ENCODE measurements at places on chromosomes 12 and 14.

DNA sequence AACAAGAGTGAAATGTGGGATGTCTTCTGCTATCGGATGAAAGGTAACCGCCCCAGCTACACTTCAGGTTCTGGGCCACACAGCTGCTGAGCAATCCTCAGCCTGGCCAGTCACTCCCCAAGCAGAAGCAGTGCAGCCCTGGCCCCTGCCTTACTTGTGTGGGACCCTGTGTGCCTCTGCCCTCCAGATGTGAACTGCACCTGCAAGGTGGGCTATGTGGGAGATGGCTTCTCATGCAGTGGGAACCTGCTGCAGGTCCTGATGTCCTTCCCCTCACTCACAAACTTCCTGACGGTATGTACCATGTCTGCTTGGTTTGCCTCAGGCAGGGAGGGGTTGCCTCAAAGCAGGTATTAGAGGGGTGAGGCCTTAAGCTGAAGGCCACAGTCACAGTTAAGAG, 85.6 kb downstream of the NT5DC3 start:
- DNase-seq, result no peak

- no peak for DNase-seq
These were observed 11.6 kb downstream of the OXA1L start for GRCh38 chr14:22778084-22778483.

GRCh38 chr14:34258318-34258717, 203.7 kb downstream of the SPTSSA start:
- no peak for DNase-seq

- DNase-seq, result no peak
These were observed 21.1 kb upstream of the CATSPERB start for GRCh38 chr14:91752961-91753360.

- DNase-seq, result no peak
These were observed 19.7 kb upstream of the DIABLO start for GRCh38 chr12:122245553-122245952.

DNA sequence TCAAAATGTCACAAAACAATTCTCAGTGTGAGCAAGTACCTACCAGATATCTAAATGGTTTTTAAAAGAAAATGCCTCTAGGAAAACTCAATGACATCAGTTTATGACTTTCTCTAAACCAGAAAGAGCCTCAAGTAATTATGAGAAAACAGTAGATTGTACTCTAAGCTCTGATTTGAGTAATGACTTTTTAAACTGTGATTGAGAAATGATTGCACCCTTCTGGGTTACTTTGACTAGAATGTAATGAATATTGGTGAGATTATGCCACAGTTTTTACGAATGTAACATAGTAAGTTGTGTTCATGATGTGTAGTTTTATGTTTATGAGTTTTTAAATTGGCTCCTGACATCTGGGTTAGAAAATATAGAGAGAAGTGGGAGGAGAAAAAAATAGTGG, 68.8 kb downstream of the ALX1 start:
- no peak for DNase-seq

DNA sequence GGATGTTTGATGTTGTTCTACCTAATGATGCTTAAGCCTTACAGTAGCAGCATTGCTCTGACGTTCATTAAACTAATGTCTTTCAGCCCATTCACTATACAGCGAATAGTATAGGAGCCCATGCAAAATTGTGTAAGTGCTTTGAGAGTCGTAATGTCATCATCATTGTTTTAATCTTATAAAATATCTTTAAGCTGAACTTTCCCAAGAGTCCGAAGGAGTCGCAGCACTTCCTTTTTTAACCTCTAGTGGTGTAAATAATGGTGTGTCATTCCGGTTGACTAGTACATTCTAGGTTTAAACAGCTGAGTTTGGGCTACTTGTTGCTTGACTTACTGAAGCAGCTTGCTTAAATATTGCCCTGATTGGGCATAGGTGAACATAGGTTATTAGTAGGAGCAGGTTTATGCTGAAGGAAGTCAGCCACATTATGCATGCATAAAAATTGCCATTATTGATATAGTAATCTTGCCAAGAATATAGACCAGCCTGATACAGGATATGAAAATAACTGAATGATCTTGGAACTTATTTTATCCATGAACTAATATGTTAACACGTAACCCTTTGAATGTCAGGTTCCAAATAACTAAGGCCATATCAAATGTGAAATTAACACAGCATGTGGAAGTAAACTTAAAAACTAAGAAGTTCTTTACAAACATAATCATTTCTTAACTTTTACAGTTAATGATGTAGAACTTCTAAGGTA, 2.6 kb downstream of the WNK1 start:
- DNase-seq, result no peak

GRCh38 chr14:95354834-95355233, 35.1 kb upstream of the CLMN start:
- no peak for DNase-seq

GRCh38 chr14:91985521-91986255, 38.2 kb upstream of the FBLN5 start:
- DNase-seq, result no peak

GRCh38 chr14:60735416-60735815, 855 bp downstream of the MNAT1 start:
- no peak for DNase-seq

- DNase-seq, result peak; percentile 85
These were observed at the start of gene ERO1A for GRCh38 chr14:52695481-52696091. Gene ERO1A, minus strand, starts transcription at chr14:52695558. Its CDS starts 77 bp downstream, at chr14:52695481.
